Gastrocnemius medialis (tissue), 4 donors: ENCODE measurements at places on chromosomes 2 and 18. TPM values are rescaled to one million over a fixed set of nuclear protein-coding genes. Genes with fewer than 3 reads are reported as not detected.

The ZNF532 gene
- 54.7 TPM for total RNA-seq

- peak; percentile 34 for DNase-seq
Observed at GRCh38 chr2:27903649-27904404, 13.3 kb downstream of the BABAM2 start.

DNA sequence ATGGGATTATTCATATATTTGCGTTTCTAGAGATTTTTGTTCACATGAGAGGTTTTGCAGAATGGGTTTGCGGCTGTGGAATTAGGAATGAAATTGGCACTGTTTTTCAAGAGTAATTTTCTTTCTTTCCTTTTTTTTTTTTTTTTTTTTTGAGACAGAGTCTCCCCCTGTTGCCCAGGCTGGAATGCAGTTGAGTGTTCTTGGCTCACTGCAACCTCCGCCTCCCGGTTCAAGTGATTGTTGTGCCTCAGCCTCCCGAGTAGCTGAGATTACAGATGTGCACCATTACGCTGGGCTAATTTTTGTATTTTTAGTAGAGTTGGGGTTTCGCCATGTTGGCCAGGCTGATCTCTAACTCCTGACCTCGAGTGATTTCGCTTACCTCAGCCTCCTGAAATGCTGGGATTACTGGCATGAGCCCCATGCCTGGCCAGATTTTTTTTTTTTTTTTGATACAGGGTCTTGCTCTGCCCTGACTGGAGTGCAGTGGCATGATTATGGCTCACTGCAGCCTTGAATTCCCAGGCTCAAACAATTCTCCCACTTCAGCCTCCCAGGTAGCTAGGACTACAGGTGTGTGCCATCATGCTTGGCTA is 65.3 kb downstream of the MIB1 start:
- DNase-seq: no peak

- DNase-seq: no peak
Observed at GRCh38 chr18:23994361-23994902, 20.1 kb upstream of the TTC39C start.

The GLI2 gene
- total RNA-seq: 0.27 TPM

GRCh38 chr2:8002765-8003393 is 679.0 kb upstream of the ID2 start:
- DNase-seq: no peak

DNA sequence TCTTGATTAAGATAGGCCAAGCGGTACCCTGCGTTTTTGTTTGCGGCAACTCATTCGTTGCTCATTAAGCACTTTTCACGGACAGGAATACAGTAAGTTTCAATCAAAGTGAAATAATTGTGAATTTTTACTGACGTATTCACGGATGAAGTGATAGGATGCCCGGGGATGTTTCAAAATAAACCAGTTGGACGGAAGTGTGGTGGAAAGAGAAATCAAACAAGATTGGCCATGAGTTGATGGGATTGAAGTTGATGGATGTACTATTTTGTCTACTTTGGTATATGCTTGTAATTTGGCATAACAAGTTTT is 481 bp downstream of the TMEM177 start:
- DNase-seq: no peak

The EMILIN2 gene
- total RNA-seq: 5.9 TPM

DNA sequence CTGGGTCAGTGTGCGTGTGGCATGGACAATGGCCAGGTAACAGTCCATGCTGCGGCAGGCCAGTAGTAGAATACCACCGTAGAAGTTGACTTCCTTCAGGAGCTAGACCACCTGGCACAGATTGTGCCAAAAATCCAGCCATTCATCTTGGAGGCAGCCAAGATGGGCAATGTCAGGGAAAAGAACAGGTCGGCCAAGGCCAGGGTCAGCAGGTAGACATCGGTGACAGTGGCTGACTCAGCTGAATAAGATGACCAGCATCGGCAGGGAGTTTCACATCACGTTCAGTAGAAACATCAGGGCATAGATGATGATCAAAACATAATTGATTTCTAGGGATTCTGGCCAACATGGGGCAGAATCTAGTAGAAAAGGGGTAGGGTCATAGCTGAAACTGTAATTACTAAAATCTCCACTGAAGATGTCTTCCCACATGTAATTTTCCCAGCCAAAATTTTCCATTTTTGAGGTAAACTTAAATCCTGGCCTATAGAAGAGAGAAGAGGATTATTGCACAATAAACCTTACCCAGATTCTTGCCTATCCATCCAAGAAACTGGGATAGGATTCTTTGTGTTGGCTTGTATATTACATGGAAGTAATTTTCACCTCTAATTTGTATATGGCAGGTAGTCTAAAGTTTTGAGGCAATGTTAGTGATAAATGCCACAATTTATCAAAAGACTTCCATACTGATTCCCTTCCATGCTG is 7.9 kb upstream of the RUFY4 start:
- no peak for DNase-seq

- no peak for DNase-seq
Observed at GRCh38 chr2:168201584-168202116, 45.7 kb downstream of the STK39 start.

DNA sequence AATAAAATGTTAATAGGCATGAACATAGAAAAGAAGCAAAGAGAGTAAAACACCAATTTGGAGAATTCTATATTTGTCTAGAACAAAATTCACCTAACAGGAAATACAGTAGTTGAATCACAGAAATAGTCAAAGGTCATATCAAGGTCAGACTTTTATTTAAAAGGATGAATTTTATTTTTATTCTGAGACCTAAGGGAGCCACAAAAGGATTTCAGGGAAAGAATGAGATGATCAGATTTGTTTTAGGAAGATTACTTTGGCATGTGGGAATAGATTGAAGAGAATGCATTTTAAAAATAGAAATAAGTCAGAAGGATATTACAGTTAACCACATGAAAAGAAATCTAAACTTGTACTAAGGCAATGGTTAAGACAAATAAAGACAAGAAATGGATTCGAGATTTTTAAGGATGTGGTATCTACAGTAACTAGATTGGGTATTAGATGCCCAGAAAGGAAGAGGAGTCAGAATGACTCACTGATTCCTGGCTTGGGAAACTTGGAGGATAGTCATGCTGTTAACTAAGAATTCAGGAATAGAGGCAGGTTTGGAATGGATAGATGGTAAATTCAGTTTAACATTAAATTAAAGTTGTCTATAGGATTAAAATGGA is 56.0 kb downstream of the METTL4 start:
- no peak for DNase-seq

DNA sequence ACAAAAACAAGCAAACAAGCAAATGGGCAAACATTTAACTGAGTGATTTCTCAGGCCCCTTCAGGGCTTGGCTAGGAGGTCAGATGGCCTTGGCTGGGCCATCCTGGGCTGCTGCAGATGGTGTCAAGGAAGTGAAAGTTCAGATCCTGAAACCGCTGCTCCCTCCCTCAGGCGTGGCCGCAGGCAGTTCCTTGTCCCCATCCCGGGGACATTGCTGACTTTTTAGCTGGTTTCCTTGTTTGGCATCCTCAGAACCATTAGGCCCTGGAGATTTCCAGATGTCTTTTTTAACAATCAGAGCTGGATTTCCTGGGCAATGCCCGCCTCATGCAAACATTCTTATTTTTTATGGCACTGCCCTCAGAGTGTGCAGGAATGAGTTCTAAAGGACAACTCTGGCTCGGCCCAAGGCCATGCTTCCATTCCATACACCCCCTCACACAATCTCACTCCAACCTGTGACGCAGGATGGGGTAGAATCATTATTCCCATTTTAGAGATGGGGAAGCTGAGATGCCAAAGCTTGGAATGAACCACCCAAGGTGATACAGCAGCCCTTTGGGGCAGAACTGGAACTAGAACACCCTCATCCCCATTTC is 86.1 kb upstream of the ZCCHC2 start:
- peak; percentile 66 for DNase-seq

DNA sequence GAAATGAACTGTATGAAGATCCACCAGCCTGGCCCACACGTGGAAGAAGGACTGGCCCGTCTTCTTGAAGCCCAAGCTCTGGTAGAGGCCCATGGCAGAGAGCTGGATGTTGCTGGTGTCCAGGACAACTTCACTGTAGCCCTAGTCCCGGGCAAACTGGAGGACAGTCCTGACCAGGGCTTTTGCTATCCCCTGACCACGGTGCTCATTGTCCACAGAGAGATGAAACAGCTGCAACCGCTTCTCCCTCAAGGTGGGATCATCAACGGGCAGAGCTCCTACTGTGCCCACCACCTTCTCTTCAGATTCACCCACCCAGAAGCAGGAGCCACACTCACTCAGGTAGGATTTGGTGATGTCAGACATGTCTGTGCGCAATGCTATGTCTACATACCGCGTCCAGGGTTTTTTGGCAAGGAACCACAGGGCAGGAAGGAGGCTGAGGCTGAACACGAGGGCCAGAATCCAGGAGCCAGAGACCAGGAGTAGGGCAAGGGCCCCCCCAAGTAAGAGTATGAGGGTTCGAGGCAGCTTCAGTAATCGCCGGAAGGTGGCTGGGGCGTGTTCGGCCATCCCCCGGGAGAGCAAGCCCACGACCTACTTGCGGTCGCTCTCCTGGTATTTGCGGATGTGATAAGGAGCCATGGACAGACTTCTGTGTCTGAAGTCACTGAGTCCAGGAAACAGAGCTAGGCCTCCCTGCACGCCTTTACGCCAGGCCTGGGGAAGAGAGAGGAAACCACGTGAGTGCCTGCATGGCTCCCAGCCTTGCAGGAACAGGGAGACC is 36.3 kb downstream of the TPRKB start:
- no peak for DNase-seq

DNA sequence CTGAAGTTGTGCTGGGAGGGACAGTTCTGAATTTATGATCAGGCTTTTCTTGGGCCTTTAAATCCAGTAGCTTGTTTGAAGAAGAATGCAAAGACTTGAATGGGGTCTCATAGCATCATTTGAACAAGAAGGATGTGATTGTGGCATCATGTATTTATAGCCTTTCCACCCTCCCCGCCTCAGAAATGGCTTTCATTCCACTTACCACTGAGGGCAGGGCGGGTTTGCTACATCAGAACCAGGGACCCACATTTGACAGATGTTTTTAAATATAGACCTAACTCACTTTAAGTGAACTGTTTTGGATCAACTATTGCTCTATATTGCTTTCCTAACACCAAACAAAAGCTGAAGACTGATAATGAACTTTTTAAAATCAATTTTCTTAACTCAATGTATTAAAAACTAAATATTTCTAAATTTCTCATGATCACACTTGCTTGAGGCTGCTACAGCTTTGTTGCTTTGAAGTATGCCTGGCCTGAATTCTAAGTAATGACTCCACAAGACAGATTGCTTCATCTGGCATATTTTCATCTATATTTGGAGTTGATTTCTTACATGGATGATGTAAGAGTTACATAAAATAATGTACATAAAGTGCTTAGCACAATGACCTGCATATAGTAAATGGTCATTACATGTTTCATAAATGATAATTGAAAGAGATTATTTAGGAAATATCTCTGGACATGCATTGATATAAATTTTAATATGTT is 1552.9 kb upstream of the SLC39A10 start:
- no peak for DNase-seq

DNA sequence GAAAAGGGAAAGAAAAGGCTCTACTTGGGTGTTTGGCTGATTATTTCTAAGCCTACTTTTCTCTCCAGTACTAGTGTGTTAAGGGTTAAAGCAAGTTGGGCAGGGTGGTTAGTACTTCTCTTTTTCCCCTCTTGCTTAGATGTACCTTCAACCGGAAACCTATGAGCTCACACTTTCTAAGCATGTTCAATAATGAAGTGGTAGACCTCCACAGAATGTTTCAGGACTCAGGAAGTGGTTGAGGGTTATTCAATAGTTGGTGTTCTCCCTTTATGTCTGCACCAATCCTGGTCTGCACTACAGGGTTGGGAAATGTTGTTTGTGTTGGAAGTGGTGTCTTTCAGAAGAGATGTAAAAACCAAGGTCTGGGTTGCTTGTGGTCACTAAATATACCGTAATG is 137.1 kb downstream of the ZEB2 start:
- no peak for DNase-seq

DNA sequence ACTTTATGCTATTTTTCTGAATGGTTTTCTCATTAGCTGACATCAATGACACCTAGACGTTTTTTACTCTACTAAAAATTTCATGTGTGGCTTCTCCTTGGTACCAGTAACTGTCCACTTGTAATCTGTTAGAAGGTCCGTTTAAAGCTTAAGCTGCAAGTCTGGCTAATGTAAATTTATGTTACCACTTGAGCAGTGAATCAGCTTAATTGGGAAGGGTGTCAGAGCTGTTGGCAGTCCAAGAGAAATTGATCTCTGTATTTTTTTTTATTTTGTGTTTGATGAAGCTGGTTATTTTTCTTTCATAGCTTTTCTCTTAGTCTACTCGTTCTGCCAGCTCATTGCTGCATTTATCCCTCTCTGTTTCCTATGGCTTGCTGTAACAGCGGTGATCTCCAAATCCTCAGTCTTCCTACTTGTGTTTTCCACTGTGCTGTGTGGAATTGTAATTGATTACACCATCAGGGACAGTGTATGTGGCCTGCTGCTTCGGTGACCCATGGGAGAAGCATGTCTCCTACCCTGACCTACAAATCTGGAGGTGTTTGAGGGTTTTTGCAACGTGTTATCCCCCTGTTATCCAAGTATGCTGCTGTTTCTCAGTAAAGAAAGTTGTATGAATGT is 724.2 kb upstream of the REG3G start:
- no peak for DNase-seq

DNA sequence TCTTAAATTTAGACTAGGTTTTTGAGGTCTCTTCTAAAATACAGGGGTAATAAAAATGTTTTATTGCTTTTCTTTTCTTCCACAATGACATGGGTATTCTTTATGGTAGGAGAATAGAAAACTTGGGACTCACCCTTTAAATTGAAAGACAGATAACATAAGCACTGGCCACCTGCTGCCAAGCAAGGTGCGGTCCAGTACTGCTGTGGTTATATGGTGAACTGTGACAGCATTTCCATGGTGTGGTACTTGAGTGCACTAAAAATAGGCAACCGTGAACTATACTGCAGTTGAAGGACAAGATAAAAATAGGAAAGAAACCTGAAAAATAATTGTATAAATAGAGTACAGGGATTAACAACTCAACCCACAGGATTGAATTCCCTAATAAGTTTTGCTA is 54.4 kb upstream of the GRB14 start:
- DNase-seq: no peak

The BOD1L2 gene
- total RNA-seq: not detected
